ENCODE measurements at places on chromosomes 6 and 20. TPM values are rescaled to one million over a fixed set of nuclear protein-coding genes. Genes with fewer than 3 reads are reported as not detected.

The CCHCR1 gene
- total RNA-seq = 7.2 TPM

The SLCO4A1 gene
- total RNA-seq = 9.1 TPM

The FOXS1 gene
- total RNA-seq = 0.94 TPM

The KHDC1L gene
- not detected for total RNA-seq

The PBOV1 gene
- total RNA-seq = not detected

The IL17F gene
- not detected for total RNA-seq

Data from A549 treated with CpdA at 1 μM for 4 hours (cell line).